ENCODE measurements at places on chromosomes 11 and 22.

DNA sequence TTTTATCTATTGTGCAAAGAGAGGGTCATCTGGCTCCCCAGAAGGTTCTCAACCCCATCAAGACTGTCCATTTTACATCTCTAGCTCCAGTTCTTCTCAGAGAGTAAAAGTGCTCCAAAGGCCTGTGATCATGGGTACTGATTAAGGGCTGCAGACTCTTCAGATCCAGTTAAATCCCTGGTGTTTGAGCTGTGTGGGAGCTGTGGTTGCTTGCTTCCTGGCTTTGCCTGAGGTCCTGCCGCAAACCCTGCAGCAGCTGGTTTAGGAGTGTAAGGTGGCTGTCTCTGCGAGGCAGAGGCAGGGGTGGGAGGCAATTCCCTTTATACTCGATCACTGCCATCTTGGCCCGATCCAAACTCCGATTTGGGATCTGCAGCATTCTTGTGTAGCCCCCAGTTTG is 1.2 kb downstream of the MRPL17 start:
- peak; percentile 12 for DNase-seq

DNA sequence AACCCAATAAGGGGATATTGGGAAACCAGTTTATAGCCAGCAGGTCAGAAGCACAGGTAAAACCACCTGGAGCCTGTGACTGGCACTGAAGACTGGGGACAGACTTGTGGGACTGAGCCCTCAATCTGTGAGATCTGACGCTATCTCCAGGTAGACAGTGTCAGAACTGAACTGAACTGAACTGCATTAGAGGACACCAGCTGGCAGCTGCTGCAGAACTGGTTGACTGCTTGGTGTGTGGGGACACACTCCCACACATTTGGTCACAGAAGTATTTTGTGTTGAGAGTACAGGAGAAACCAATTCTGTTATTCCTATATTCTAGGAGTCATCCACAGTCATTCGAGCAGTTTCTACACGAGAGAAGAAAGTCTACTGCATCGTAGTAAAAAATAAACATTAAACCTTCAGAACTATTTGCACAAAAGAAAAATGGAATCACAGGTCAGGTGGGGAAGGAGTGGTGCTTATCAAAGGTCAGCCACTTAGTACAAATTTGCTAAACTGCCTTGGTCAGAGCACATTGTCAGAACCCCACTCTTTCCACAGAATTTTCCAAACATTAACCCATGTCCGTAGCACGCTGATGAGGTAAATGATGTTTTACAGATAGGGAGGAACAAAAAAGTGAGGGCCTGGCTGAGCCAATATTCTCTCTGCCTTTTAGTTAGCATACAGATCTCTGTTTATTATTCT is 77.2 kb downstream of the SIK3 start:
- DNase-seq, result no peak

DNA sequence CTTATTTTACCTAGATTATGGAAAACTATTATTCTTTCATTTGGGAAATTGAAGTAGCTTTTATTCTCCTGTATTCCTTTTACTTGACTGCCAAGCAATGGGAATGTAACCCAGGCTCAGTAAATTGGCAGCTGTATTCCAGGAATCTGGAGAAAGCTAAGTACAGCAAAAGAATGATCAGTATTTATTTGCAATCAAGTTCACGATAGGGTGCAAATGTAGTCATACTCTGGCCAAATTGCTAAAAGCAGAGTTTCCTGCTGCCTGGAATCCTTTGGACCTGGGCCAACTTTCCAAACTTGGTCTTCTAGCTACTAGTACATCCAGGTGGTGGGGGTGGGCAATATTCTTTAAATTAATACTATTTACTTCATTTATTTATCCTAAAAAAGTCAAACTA is 286.0 kb upstream of the CTSC start:
- DNase-seq, result no peak

DNA sequence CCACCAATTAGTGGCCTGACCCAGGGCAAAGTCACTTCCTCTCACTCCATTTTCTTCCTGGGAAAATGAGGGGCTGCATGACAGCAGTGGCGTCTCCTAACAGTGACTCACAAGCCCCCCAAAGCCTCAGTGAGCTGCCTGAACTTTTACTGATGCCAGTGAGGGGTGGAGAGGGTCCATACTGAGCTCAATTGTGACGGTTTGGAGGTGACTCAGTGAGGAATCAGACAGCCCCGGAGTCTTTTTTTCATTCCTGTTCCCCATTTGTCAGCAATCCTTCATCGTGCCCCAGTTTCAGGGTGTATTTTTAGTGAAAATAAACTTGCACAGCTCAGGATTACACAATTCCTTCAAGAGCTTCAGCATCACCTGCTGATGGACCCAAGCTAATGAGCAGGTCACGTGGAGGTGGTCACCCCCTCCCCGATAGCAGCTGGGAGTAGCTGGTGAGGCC is 30.1 kb upstream of the RASD2 start:
- DNase-seq, result peak; percentile 40

DNA sequence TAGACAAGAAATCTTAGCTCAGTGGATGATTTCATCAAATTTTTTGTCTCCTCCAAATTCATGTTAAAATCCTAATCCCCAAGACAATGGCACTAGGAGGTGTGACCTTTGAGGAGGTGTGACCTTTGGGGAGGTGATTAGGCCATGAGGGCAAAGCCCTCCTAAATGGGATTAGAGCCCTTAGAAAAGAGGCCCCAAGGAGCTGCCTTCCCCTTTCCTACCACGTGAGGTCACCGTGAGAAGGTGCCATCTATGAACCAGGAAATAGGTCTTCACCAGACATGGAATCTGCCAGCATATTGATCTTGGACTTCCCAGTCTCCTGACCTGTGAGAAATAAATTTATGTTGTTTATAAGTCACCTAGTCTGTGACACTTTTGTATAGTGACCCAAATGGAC is 138.7 kb downstream of the TRIM29 start:
- DNase-seq, result no peak

DNA sequence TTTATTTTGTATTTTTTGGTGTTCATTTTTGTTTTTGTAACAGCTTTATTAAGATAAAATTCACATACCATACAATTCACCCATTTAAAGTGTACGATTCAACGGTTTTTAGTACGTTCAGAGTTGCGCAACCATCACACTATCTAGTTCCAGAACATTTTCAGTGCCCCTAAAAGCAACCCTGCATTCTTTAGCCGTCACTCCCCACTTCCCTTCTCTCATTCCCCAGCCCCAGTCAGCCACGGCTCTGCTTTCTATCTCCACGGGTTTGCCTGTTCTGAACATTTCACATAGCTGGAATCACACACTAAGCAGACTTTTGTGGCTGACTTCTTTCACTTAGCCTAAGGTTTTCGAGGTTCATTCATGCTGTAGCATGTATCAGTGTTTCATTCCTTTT is 9.6 kb upstream of the KCNQ1OT1 start:
- DNase-seq, result no peak

- no peak for DNase-seq
These were observed 167.8 kb upstream of the GRK3 start for GRCh38 chr22:25396615-25397200.

- DNase-seq, result no peak
These were observed 264.0 kb upstream of the CCDC179 start for GRCh38 chr11:23124249-23124648.

- no peak for DNase-seq
These were observed 13.7 kb downstream of the TSPAN4 start for GRCh38 chr11:856397-856796.

DNA sequence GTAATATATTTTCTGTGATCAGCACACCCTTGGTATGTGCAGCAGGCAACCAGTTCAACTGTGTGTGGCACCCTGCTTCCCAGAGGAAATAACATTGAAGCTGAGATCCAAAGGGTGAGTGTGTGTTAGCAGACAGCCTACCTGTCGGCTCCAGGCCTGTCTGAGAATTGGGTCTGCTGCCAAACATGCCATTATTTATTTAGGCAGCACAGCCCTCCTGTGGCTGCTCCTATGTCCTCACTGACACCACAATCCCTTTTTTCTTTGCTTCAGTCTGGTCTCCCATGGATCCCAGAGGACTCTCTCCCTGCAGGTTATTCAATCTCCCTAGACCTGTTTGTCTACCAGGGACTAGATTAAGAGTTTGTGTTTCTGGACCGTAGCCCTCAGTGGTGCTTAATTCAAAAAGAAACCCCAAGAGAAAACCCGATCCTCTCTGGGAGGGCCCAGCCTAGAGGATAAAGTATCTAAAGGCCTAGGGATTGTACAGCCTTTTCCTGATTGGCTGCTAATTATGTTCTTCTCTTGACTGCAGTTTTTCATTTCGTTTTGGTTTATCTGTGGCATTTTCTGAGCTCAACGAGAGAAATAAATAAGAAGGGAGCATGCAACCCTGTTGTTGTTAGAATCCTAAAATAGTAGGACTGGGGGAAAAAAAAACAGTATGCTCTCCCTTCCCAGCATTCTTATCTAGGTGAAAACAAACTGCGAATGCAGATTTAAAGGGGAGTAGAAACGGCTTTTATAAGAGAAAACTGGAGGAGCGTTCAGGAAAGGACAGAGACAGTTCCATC is 24.1 kb downstream of the KCNE3 start:
- no peak for DNase-seq

DNA sequence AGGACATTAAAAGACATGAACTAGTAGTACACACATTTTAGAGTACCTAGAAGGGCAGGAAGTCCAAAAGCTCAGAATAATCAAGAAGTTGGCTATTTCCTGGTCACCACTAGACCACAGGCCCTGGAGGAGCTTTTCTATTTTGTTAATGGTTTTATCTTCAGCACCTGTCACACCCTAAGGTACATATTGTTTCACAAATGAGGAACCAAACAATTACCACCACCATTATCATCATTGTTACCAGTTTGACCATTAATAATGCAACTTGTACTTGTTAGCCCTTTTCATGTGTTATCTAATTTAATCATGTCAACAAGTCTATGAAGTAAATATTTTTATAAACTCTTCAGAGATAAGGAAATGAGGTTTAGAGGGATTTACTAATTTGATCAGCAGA is 4.9 kb downstream of the MRPL48 start:
- DNase-seq, result no peak

GRCh38 chr11:85945296-85945695 is 90.1 kb downstream of the CCDC83 start:
- DNase-seq, result no peak

GRCh38 chr11:67317888-67318555 is 14.7 kb downstream of the SSH3 start:
- DNase-seq, result no peak

- no peak for DNase-seq
These were observed 520.8 kb downstream of the INSC start for GRCh38 chr11:15635521-15635920.

DNA sequence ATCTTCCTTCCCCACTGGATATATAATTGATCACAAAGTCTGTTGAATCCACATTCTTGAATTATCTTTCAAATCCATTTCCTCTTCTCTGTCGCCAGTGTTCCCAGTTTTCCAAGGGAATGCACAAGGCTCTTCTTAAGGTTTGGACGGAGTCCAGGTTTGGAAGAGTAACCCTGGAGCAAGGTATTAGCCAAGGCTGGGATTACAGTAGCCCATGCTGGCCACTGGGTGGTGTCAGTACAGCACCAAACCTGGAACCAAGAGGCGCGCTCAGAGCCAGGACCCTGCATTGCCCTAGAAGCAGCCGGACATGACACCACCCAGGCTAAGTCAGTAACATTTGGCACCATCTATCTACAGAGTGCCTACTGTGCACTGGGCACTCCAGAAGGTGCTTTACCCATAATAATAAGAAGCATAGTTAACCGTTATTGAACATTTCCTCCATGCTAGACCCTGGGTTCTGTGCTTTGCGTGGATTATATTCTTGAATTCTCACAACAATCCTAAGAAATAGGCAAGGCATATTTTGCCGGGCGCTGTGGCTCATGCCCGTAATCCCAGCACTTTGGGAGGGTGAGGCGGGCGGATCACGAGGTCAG is 48.0 kb upstream of the CLPB start:
- DNase-seq, result peak; percentile 72

- DNase-seq, result no peak
These were observed 172.9 kb upstream of the NECTIN1 start for GRCh38 chr11:119901657-119902577.

DNA sequence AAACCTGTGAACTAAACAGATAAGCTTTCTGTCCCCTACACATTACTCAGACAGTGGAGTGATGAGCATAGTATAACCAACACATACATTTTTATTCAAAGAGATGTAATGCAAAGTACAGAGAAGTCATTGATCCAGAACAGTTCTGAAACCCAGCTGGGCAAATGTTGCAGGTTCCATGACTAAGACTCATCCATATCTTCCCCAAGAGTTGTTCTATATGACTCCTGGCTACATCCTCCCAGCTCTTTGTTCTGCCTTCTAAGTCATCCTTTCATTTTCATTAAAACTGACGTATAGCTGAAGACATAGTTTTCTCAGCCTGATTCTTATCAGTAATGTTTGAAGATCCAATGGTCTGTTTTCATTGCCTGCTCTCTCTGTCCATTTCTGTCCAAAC is 47.3 kb downstream of the PLAAT5 start:
- DNase-seq, result no peak

DNA sequence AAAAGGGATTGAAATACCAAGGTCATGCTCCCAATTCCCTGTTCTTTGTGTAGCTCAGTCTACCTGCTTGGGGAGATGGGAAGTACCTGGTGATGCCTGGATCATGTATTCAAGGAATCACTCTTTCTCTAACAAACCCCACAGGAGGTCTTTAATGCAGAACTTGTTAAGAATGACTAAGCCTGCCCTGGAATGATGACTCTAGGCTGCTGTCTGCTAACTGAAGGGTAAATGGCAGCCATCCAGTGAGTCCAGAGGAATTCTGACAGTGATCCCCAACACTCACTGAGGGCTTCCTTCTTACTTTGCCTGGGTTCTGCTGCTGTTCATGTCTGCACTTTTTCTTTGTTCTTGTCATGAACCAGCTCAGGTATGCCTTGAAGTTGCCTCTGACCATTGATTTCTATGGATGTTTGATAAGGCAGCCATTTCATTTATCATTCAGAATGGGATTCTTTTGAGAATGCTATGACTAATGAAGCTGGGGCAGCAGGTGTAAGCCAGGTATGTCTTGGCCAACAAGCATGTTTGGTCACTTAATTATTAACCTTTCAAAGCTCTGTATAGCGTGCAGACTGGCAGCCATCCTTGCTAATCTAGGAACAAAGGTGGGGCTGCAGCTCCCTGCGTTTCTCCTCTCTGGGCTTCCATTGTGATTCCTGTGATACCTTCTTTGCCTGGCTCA is 11.4 kb downstream of the PRSS23 start:
- peak; percentile 69 for DNase-seq

- DNase-seq, result no peak
These were observed 64.1 kb upstream of the TMEM45B start for GRCh38 chr11:129751511-129751910.

GRCh38 chr22:35842954-35843353 is 125.3 kb downstream of the APOL5 start:
- DNase-seq, result peak; percentile 56

DNA sequence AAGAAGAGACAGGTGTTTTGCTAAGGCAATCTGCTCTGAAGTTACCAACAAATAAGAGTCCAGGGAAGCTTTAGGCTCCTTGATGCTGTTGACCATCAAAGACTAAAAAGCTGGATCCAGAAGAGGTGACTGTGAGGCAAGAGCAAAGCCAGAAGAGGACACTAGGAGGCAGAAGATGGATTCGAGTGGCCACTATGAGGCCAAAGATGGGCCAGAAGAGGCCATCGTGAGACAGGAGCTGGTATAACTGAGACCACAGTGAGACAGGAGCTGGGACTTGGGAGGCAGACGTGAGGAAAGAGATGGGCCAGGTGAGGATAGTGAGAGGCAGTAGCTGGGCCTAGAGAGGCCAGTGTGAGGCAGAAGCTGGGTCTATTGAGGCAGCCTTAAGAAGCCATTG is 37.7 kb downstream of the OR4C45 start:
- DNase-seq, result no peak

All from HFFc6 (cell line).